ENCODE measurements at places on chromosomes 1 and 21. TPM values are rescaled to one million over a fixed set of nuclear protein-coding genes. Genes with fewer than 3 reads are reported as not detected.

- peak; percentile 31 for DNase-seq
Observed at GRCh38 chr1:112063781-112064728, 74.6 kb upstream of the KCND3 start.

- no peak for DNase-seq
Observed at GRCh38 chr1:226761322-226761721, 22.2 kb upstream of the ITPKB start.

GRCh38 chr1:16984717-16985116 is 4.3 kb upstream of the MFAP2 start:
- DNase-seq: no peak

DNA sequence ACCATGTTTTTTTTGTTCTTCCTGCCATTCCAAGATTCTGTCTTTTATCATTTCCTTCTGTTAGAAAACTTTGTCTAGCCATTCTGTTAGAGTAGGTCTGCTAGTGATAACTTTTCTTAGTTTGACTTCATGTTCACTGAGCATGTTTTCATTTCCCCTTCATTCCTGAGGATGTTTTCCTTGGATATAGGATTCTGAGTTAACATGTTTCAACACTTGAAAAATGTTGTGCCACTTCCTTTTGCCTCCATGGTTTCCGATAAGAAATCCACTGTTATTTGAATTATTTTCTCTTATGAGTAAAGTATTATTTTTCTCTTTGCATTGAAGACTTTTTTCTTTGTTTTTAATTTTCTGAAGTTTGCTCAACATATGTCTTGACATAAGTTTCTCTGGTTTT is 66.7 kb downstream of the ATP1A1 start:
- no peak for DNase-seq

DNA sequence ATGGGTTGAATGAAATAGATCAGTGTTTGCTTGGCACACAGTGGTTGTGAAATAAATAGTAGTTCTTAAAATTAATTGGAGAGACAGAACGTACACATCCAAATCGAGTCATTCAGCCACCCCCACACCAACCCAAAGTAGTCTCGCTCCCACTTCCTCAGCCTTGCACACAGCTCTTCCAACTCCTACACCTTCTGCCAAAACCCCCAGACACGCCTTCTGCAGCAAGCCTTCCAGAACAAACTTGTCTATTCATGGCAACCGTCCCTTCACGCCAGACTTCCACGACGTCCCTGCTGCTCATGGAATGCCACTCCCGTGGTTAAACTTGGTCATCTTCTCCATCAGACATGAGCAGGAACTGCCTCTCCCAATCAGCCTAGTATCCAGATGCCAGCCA is 37.5 kb upstream of the RD3 start:
- no peak for DNase-seq

DNA sequence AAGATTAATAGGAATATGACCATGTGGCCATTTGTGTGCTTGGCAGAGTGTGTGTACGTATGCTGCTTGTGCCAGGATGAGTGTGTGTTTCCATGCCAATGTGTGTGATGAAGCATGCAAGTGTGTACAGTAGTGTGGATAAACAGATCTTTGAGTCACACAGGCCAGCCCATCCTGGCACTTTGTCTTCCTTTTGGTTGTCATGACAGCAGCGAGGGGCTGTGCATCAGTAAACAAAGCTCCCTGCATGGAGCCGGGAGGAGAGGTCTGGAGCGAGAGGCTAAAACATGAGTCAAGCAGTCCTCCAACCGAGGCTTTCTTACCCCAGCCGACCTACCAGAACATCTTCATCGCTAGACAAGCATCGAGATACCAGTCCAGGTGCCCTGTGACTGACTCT is 221.2 kb downstream of the CACNA1E start:
- DNase-seq: no peak

The ZYG11A gene
- 0.48 TPM for polyA plus RNA-seq

The RGS8 gene
- polyA plus RNA-seq: not detected

The VWA1 gene
- polyA plus RNA-seq: 0.55 TPM
